Fibroblast of the conjunctiva (primary cell): ENCODE measurements at places on chromosomes 7 and 10.

GRCh38 chr10:74909670-74910069 is 83.3 kb downstream of the KAT6B start:
- DNase-seq = no peak

DNA sequence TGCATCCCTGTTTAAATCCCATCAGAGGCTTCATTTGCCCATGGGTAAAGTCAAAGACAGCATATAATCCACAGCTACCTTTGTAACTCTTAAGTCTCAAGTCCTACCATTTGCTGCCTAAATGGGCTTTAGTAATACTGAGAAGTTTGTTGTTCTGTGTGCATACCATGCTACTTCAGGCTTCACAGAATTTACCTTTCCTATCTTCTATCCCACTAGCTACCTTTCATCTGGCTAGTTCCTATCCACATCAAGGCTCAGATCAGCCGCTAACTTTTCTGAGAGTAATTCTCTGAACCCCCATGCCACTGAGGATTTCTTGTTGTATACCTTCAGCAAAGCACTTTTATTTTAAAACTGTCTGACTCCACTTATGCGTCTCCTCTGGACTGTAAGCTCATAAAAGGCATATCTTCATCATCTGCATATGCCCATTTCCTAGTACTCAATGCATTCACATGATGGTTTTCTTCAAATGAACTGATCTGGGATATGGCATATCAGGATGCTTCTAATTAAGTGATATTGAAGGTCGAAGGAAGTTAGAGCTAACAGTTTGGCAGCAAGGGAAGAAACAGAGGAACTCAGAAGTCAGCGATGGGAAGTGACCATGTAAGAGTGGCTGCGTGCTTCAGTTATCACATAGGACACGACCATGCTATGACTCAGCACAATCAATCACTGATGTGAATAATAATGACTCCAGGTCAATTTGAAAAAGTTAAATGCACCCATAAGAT is 283.9 kb upstream of the DKK1 start:
- no peak for DNase-seq

DNA sequence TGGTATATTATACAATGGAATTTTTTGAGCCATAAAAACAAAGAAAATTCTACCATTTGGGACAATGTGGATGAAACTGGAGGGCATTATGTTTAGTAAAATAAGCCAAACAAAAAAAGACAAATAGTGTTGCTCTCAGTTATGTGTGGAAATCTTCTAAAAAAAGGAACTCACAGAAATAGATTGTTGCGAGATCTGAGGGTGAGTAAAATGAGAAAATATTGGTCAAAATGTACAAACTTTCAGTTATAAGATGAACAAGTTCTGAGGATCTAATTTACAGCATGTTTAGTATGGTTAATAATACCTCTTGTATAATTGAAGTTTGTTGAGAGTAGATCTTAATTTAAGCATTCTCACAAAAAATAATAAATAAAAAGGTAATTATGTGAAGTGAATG is 291.2 kb downstream of the KIF20B start:
- no peak for DNase-seq

GRCh38 chr7:20329389-20330238 is 1.1 kb upstream of the ITGB8 start:
- peak; percentile 23 for DNase-seq

- DNase-seq = no peak
Measured at GRCh38 chr10:48805848-48806247, 121.2 kb downstream of the WDFY4 start.

DNA sequence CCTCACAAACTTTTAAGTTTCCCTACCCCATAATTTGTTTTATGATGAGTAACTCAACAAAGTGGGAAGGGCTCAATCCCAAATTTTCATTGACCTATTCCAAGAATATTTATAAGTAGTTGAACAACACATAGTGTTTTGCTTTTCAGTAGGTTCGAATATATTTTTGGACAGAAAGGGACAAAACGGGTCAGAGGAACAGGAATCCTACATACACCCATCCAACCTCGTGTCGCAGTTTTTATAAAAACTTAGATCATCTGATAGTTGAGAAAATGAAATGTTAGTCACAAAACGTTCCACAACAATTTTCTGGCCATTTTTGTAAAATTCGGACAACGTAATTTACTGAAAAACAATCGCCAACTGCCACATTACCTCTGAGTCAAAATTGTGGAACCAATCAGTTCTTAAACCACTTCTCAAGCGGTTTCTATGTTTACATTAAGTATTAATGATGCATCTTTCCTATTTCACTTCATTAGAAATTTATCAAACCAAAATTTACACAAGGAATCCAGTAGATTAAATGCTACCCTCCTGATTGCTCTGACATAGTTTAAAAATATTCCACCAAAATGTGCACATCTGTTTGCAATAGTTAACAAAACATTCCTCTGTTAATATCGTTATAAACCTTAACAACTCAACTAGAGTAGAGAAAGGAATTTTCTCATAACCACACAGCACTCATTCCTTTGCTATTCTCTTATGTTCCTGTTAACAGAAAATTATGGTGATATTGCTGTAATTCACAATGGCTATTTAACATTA is 6.3 kb downstream of the WNT16 start:
- DNase-seq = no peak

DNA sequence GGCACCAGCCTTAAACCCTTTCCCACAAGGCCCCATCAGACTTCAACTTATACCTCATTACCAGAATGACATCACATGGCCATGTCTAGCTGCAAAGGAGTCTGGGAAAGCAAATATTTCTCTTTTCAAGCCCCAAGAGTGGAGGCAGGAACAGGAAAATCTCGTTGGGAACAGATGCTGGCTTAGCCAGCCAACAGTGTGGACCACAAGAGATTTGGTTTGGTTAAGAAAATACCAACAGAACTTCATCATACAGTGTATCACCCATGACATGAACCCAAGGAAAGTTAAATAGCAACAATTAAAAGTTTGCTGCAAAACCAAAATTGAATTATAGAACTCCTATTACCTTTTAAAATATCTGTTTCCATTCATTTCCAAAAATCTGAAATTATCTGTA is 2.2 kb upstream of the MET start:
- no peak for DNase-seq
